ENCODE measurements at places on chromosomes 11 and 22.
A peak's percentile ranks its signal among the peaks of the same experiment; 100 is the strongest.

DNA sequence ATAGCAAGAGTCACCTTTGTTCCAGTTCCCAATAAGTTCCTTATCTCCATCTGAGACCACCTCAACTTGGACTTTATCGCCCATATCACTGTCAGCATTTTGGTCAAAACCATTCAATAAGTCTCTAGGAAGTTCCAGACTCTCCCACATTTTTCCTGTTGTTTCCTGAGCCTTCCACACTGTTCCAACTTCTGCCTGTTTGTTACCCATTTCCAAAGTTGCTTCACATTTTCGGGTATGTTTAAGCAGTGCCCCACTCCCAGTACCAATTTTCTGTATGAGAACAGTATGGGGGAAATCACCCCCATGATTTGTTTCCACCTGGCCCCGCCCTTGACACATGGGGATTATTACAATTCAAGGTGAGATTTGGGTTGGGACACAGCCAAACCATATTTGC, 26.7 kb downstream of the BCL2L13 start:
- DNase-seq: no peak

DNA sequence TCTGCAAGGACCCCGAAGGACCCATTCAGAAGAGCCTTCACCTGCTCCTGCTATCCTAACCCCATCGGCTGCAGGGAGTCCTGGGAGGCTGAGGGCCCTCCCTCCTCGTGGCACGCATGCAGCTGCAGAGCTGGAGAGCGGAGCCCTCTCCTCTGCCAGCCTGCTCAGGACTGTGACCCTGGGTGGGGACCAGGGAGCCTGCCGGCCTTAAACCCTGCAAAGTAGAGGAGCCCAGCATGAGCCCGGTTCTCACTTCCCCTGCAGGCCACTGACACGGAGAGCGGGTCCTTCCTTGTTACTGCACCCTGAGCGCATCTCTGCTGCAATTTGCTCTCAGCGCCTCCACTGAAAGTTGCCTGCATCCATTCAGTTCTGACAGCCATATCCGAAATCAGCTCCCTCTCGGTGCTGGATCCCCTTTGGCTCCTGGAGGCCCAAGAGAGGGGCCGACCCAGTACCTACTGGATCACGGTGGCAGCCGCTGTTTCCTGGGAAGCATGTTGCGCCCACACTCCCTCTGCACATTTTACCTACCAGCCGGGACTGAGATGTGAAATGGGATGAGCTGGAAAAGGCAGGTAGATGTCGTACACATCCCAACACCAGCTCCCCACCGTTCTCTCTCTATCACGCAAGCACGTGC, 312.1 kb downstream of the NTM start:
- DNase-seq: no peak

- DNase-seq: no peak
Observed at GRCh38 chr11:119052163-119052814, 4.7 kb downstream of the HYOU1 start.

DNA sequence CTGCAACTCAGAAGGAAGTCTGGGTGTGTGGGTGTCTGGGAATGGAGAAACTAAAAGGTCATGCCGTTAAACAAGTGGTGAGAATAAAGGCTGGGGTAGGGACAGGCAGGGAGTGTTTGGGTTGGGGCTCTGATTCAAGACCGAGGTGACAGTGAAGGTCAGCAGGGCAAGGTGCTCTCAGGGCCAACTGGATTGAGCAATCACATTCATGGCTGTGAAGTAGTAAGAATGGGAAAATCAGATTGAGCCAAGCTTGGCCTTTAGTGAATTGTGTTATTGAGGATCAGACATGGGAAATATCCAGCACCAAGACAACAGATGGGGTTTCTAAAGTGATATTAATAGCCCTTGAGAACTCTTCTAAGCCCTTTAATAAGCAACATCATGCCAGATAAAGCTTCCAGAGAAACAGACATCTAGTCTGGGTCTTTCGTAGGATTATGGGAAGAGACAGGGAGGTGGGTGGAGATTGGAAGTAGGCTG, 24.3 kb downstream of the SCN3B start:
- no peak for DNase-seq

DNA sequence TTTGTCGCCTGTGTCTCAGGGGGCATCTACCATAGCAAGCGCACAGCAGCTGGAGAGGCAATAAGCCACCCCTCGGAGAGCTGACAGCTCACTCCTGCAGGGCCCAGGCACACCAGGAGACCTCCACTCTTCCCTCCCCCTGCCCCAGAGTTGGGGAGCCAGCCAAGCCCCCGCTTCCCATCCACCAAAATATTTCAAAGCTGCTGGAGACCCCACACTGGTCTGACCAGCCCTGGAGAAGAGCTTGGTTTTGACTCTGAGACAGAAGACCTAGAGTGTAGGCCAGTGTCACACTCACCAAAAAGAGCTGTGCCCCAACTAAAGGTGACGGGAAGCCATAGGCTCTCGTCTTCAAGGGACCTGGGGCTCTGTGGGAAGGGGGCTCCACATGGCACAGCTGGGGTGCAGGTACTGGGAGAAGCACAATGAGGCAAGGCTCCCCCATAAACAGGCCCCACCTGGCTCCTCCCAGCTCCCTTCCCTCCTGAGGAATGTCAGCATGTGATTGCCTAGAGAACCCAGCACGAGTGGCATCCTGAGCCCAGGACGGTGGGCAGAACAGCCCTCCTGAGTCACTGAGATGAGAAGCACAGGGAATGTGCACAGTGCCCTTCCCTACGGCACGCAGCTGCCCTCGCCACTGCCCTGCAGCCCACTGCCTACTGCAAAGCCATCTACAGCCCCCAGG, 5.8 kb upstream of the GNAZ start:
- DNase-seq: peak; percentile 62

DNA sequence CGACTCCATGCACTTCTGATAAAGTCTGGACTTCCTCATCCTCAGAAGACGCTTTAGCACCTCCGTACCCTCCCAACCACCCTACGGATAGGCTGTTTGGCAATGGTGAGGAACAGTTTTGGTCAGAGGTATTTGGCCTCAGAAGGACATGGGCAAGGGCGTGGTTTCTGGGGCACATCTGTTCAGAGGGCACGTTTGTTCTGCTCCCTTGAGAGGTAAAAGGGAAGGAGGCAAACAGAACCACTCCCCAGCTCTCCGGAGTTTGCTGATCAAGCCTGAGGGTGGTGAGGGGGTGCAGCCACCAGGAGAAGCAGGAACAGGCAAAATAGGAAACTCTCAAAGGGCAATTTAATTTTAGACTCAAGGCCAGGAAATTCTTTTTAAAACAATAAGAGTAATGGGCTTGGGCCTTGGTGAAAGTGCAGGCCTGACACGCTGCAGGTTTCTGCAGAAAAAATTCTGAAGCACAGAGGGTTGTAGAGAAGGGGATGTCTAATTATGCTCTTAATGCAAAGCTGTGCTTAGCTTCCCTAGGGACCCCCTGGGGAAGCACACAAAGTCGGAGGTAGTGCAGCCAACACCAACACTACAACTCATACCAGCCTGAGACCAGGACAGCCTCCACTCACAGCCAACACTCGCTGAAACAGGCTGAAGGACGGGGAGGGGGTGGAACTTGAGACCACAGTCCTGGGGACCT, 23.3 kb downstream of the ETS1 start:
- no peak for DNase-seq

GRCh38 chr22:26576026-26576680, 13.8 kb downstream of the TPST2 start:
- DNase-seq: no peak

GRCh38 chr22:33512908-33513307, 407.4 kb downstream of the LARGE1 start:
- DNase-seq: no peak

GRCh38 chr11:61403658-61404057, 11.3 kb downstream of the TMEM216 start:
- DNase-seq: no peak

GRCh38 chr11:20634044-20634443, 34.6 kb downstream of the SLC6A5 start:
- DNase-seq: no peak

GRCh38 chr11:112817376-112817775, 143.8 kb upstream of the NCAM1 start:
- DNase-seq: no peak

- DNase-seq: peak; percentile 87
Observed at GRCh38 chr11:123560006-123560405, 94.4 kb downstream of the SCN3B start.

DNA sequence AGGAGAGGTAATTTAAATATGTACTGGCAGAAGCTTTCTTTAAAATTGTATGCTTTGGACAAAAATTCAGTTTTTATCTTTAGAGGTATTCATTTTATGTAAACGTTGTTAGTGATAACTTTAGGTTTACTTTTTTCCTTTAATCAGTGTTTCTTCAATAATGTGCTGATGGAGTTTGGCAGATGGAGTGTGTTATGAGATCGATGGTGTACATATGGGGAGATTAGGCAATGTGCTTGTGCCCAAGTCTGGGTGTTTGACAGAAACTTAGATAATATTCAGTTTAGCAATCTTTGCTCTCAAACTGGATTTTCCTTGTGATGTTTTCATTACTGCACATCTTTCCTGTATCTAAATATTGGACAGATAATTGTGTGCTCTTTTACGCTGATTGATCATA, 425.4 kb downstream of the JRKL start:
- DNase-seq: no peak

DNA sequence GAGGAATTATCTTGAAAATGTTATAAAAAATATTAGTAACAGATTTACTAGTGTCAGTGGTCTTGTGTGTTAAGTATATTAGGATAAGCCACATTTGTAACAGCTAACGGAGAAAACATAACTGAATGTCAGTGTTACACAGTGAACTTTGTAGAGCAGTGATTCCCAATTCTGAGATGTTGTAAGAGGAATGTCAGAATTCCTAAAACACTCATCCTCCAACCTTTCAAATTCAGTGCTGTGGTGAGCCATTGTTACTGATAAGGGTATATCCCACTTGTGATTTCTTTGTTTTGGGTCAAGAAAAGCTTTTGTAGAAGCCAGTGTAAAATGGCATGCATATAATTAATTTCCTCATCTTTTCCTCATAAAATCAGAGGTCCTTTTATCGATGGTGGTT, 61.9 kb downstream of the ARHGEF12 start:
- DNase-seq: no peak

- peak; percentile 37 for DNase-seq
Observed at GRCh38 chr11:65032216-65032615, 5.0 kb downstream of the SNX15 start.

DNA sequence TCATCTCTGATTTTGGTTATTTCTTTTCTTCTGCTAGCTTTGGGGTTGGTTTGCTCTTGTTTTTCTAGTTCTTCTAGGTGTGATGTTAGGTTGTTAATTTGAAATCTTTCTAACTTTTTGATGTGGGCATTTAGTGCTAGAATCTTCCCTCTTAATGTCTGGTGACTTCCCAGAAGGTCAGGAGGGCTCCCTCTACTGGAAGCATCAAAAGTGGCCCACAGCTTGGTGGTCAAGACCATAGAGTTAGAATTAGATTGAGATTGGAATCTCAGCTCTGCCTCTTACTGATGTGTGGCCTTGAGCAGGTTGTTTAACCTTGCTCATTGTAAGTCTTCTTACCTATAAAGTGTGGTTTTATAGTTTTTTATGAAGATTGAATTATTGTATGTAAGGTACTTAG, 99.3 kb downstream of the FDX1 start:
- no peak for DNase-seq

DNA sequence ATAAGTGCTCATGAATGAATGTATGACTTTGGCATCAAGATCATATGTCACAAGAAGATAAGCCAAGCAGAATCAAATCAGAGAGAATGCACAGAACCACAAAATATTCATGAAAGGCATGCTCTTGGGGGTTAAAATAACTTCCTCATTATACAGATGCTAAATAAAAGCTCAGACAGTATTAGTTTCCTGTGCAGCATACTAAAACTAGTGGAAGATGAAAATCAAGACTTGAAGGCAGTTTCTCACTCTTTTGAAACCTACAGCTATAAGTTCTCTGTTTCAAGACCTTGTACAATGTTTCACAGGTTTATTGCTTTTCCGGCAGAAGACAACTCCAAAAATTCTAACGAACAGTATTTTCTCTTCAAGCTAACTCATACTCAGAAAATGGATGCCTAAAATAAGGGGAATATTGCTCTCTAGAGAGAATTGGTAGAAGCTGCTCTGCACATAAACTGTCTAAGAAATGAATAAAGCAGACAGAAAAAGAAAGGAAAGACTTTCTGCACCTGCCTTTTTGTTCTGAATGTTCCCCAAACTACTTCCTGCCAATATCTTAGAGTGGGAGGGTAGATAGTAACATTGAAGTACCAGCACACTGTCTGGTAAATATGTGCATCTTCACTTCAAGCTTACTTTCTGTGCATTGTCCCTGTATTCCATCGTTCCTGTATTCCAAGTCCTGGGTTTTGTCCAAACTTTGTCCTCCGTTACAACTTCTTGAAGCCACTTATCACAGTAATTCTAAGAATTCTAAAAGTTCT, 639.4 kb upstream of the FAT3 start:
- no peak for DNase-seq

GRCh38 chr11:4048340-4048739, 46.3 kb upstream of the RRM1 start:
- no peak for DNase-seq

DNA sequence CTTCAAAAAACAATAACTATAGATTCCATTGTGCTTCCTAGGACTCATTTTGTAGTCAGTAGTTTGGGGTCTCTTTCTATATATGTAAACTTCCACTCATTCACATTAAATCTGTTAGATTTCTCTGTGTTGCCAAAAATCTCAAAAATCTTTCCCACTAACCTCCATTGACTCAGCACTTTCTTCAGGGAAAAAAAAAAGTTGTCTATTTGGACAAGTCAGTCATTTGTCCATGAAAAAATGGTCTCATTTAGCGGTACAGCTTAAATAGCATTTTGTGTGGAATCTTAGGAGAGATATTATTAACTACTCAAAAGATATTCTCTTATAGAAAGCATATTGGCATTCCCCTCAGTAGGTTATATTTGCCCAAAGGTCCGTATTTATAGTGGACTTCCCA, 81.9 kb downstream of the PPP2R1B start:
- no peak for DNase-seq

GRCh38 chr22:24128631-24129262, 52.5 kb upstream of the SUSD2 start:
- DNase-seq: no peak

GRCh38 chr11:105862736-105863367, 159.2 kb downstream of the MSANTD4 start:
- no peak for DNase-seq

DNA sequence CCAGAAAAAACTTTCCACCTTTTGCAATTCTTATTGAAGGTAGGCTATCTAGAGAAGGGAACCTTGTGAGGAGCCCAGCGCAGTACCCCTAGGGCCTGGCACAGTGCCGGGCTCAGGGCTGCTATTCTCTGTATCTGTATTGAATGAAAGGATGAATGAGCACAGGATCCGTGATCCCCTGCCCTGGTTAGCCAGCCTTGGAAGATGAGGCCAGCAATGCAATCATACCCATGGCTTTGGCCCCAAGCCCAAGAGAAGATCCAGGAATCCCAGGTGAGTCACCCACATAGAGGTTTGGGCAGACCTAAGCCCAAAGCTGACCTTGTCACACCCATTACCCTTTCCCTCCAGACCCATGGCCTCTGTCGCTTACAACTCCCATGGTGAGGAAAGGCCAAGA, 92.5 kb upstream of the CD82 start:
- DNase-seq: no peak

- no peak for DNase-seq
Observed at GRCh38 chr22:21571679-21572078, 4.2 kb downstream of the UBE2L3 start.

- DNase-seq: no peak
Observed at GRCh38 chr11:40202589-40203270, 1256.7 kb downstream of the LRRC4C start.

- no peak for DNase-seq
Observed at GRCh38 chr11:131408025-131408640, 37.7 kb downstream of the NTM start.
